ENCODE measurements at places on chromosomes 16 and 17.

DNA sequence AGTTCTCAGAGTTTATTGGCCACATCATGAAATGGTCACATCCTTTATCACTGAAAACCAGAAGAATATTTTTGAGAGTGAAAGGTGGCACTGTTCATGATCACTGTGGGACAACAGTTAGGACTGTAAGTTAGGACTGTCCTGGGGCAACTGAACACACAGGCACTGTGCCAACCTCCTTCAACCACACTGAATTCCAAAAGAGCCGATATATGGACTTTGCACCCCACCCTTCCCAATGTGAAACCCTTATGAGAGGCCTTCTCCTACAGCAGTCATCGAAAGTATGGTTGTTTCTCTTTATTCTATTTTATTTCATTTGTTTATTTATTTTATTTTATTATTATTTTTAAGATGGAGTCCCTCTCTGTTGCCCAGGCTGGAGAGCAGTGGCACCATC is 353.5 kb downstream of the TOX3 start:
- DNase-seq, result no peak

- no peak for DNase-seq
These were observed 19.4 kb downstream of the IFT140 start for GRCh38 chr16:1592446-1592845.

DNA sequence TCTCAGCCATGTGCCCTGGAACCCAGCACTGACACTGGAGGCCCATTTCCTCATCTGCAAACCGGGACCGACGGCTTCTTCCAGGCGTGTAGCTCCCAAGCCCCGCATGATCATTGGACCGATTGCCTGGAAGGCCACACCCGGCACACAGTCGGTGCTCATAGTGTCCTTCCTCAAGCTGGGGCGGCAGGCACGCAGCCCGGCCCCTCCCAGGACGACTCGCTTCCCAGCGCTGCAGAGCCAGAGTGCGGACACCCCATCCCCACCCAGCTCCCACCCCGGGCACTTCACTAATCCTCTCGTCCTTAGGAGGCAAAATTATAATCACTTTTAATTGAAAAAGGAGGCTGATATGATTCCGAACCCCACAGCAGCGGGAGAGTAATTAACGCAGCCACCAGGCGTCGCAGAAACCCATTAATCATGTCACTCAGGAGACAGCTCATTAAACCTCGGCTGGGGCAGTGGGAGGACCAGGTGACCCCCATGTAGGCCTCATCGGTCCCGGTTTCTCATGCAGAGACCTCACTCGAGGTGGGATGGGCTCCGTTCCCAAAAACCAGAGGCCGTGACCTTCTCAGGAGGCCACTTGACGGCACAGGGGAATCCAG is 33.1 kb downstream of the ZNF469 start:
- no peak for DNase-seq

- peak; percentile 59 for DNase-seq
These were observed 62.3 kb downstream of the MARCHF10 start for GRCh38 chr17:62745806-62746205.

DNA sequence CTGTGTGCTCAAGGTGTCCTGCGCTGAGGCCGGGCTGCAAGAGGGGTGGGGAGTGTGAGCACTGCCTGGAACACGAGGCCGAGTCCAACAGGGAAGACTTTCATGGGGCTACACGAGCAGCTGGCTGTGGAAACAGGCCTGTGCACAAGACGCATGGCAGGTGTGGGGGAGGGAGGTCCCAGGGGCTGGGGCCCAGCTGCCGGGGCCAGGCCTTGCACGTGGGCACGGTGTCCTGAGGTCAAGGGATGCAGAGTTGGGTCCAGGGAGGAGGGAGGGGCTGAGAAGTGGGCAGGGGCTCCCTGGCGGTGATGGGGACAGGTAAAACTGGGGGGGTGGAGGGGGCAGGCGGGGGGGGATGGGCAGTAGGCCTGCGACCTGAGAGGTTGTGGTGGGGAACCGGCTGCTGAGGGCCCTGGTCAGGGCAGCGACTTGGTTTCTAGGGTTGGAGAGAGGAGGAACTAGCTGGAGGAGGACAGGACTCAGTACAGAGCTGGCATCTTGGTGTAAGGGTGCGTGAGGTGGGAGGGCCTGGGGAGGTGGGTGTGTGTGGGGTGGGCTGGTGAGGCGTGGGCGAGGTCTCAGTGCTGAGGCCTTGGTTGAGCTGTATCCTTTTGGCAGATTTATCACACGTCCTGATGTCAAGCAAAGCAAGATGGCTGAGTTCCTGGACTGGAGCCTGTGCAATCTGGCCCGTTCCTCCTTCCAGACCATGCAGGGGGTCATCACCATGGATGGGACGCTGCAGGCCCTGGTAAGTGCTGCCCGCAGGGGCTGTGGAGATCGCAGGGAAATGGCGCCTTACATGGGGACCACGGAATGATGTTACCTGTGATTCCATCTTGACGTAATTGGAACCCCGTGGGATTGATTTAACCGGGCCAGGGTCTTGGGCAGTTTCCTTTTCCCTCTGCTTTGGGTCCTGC is 29.4 kb downstream of the TBCD start:
- no peak for DNase-seq

- DNase-seq, result no peak
These were observed 111.9 kb downstream of the CDH13 start for GRCh38 chr16:82738699-82739098.

GRCh38 chr17:72725433-72726068 is 366.9 kb downstream of the SLC39A11 start:
- DNase-seq, result peak; percentile 69

- no peak for DNase-seq
These were observed 591 bp downstream of the NPW start for GRCh38 chr16:2019921-2020831.

DNA sequence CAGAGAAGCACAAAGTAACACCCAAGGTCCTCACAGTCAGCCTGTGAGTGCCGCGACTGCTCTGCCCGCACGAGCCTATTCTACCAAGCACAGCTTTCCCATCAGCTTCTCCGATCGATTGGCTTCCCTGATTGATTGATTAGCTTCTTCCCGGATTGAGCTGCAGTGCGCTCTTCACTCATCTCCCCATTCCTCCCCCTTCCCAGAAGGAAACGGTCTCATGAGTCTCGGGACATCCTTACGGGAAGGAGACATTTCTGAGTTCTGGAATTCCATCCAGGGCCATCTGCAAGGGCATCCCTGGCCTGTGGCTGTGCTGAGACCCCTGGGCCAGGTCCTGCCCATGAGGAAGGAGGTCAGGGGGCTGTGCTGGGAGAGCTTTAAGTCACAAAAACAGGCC is 18.0 kb downstream of the PIEZO1 start:
- no peak for DNase-seq

DNA sequence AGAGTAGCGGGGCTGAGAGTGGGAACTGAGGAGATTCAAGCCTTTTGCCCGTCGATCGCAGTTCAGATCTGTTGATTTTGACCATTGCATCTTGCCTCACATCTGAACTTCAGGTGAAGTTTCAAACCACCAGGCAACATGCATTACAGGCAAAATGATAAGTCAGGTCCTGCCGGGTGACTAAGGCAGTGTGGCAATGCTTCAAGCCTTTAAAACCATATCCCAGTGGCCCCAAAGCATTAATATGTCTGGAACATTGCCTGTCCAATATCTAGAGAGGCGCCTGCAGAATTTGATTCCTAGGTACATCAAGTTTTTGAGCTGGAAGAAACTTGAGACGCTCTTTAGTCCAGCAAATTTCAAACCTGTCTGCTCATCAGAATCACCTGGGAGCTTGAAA is 502.8 kb downstream of the MAF start:
- DNase-seq, result no peak

DNA sequence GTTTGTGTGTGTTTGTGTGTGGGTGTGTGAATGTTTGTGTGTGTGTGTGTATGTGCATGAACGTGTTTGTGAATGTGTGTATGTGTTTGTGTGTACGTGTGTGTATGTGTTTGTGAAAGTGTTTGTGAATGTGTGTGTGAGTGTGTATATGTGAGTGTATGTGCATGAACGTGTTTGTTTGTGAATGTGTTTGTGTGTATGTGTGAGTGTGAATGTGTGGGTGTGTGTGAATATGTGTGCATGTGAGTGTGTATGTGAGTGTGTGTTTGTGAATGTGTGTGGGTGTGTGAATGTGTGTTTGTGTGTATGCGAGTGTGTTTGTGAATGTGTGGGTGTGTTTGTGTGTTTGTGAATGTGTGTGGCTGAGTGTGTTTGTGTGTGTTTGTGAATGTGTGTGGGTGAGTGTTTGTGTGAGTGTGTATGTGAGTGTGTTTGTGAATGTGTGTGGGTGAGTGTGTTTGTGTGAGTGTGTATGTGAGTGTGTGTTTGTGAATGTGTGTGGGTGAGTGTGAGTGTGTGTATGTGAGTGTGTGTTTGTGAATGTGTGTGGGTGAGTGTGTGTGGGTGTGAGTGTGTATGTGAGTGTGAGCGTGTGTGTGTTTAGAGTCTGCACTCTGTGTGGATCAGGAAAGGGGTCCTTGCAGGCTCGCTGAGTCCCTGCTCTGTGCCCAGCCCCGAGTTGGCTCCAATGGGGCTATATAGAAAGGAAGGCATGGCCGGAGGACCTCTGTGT is 890 bp upstream of the CD300A start:
- no peak for DNase-seq

DNA sequence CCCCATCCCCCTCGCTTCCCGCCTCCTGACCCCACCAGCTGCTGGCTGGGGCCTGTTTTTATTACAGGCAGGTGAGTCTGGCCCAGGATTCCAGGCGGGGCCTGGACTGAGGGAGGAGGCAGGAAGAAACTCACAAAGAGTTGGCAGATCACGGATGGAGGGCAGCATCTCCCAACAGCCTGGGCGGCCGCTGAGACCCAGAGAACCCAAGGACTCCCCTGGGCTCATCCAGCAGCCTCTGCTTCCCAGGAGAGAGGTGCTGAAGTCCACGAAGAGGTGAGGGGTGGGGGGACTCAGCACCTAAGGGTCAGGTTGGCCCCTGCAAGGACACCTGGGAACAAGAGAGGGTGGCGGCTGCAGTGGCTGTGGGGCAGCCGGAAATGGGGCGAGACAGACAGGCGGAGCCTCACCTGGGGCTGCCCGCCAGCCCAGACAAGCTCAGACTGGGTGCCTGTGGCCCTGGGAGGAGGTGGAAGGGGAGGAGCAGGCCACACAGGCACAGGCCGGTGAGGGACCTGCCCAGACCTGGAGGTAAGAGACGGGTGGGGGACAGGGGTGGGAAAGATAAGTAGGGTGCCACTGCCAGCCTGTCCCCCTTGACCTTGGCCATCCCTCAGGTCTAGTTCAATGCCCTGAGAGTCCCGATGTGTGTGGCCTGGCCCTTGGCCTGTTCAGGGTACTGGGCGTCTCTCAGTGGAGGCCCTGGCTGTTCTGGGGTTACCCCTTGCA is 8.7 kb upstream of the ADGRG1 start:
- DNase-seq, result peak; percentile 14

GRCh38 chr17:28675980-28676379 is 14.0 kb downstream of the SUPT6H start:
- DNase-seq, result no peak
